Osteocyte (in vitro differentiated cells): ENCODE measurements at places on chromosomes 16 and 17.

DNA sequence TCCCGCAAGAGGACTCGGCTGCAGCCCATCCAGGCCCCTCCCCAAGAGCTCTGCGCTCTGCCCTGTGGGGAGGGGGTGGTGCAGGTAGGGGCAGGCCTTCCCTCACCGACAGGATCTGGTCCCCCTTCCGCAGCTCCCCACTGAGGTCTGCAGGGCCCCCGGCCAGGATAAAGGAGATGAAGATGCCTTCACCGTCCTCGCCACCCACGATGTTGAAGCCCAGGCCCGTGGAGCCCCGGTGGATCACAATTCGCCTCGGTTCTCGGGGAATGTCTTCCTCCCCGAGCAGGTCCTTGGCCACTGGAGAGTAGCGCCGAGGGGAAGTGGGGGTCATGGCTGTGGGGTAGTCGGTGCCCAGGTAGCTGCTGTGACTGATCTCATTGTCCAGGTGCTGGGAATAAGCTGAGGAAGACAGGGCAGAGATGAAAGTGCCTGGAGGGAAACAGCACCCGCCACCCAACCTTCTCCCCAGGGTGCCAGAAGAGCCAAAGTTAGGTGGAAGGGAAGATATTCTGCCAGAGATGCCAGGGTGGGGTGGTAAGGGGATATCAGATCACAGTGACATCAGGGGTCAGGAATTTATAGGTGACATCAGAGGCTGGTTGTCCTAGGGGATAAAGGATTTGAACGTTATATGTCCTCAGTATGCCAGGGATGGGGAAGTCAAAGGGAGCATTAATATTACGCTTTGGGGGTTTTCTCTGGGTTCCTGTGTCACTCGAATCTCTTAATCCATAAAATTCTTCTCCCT lies 17.7 kb upstream of the ASGR1 start:
- no peak overlapping the region for H3K27ac ChIP-seq
- DNase-seq, result no peak
- H3K4me1 ChIP-seq, result no peaks in the 10 kb centered on the region
- no peak overlapping the region for H3K4me3 ChIP-seq
- no peaks in the 10 kb centered on the region for H3K27me3 ChIP-seq
- H3K36me3 ChIP-seq, result peaks cover 21% of the 10 kb centered on the region

GRCh38 chr17:30376621-30377452 lies 1.9 kb upstream of the CPD start:
- DNase-seq, result no peak
- peak overlapping the region; percentile 11 for H3K4me3 ChIP-seq
- peaks cover 16% of the 10 kb centered on the region for H3K27me3 ChIP-seq
- no peaks in the 10 kb centered on the region for H3K36me3 ChIP-seq
- peak overlapping the region; percentile 69 for H3K27ac ChIP-seq

GRCh38 chr17:29713626-29714025 lies 90.9 kb upstream of the CORO6 start:
- H3K4me3 ChIP-seq, result no peak overlapping the region
- DNase-seq, result no peak
- no peaks in the 10 kb centered on the region for H3K27me3 ChIP-seq
- peaks cover 24% of the 10 kb centered on the region for H3K4me1 ChIP-seq

DNA sequence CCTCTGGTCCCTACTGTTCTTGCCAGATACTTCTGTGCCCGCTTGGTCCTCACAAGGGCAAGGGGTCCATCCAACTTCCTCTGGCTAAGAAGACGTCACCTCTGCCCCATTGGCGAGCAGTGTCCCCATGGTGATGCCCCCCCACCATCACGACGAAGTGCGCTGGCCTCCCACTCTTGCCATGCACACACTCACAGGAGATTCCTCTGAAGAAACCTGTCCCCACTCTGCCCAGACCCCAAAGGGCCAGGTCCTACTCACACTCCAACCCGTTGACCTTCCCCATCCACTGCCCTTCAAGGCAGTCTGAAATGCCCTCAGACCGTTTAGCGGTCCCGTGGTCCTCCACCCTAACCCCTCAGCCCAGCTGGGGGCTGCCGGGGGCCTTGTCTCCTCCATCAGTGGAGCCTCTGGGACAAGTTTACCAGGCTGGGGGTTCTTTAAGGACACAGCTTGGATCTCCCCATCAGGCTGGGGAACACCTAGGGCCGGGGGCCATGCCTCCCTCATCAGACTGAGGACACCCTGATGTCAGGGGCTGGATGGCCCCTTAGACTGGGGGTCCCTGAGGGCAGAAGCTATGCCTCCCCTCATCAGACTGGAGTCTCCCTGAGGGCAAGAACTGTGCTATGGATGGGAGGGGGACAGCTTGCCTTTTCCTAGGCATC lies 6.5 kb downstream of the NXPH3 start:
- H3K36me3 ChIP-seq, result no peaks in the 10 kb centered on the region
- no peak for DNase-seq
- no peaks in the 10 kb centered on the region for H3K27me3 ChIP-seq
- peaks cover 6% of the 10 kb centered on the region for H3K4me1 ChIP-seq
- H3K4me3 ChIP-seq, result no peak overlapping the region
- H3K27ac ChIP-seq, result no peak overlapping the region

DNA sequence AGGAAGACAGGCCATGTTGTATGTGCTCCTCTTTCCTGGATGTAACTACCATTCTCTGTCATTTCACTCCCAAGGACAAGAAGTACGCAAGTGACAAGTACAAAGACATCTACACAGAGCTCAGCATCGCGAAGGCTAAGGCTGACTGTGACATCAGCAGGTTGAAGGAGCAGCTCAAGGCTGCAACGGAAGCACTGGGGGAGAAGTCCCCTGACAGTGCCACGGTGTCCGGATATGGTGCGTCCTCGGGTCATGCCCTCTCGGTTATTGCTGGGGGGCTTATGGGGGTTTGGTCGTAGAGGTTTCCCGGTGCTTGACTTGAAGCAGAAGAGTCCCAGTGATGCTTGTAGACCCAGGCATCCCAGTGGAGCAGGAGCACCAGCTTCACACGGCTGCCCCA lies 29.0 kb downstream of the PLD6 start:
- peaks cover 19% of the 10 kb centered on the region for H3K4me1 ChIP-seq
- no peak for DNase-seq
- no peaks in the 10 kb centered on the region for H3K27me3 ChIP-seq
- H3K27ac ChIP-seq, result no peak overlapping the region

GRCh38 chr17:19013806-19014627 lies 9.5 kb upstream of the FAM83G start:
- no peak overlapping the region for H3K4me3 ChIP-seq
- DNase-seq, result no peak
- no peak overlapping the region for H3K27ac ChIP-seq
- H3K36me3 ChIP-seq, result no peaks in the 10 kb centered on the region
- H3K27me3 ChIP-seq, result no peaks in the 10 kb centered on the region
- H3K4me1 ChIP-seq, result no peaks in the 10 kb centered on the region

DNA sequence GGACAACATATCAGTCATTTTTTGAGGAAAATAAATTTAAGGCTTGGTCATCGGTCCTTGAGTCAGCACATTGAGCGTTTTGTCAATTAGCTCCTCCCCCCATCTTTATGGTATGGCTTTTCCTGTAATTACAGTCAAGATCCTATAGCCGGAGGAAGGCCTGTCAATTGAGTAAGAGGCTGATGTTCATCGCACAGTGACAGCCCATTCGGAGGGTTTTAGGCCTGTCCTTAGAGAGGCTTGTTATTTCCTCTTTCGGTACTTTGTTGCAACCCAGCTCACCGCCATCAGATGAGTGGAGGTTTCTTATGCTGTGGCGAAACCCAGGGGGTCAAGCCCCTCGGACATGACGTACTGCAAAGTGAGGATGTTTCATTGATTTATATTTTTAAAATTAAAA lies 395.2 kb downstream of the WWOX start:
- H3K4me1 ChIP-seq, result no peaks in the 10 kb centered on the region
- H3K27ac ChIP-seq, result no peak overlapping the region
- no peak overlapping the region for H3K4me3 ChIP-seq
- no peaks in the 10 kb centered on the region for H3K27me3 ChIP-seq
- no peaks in the 10 kb centered on the region for H3K36me3 ChIP-seq

DNA sequence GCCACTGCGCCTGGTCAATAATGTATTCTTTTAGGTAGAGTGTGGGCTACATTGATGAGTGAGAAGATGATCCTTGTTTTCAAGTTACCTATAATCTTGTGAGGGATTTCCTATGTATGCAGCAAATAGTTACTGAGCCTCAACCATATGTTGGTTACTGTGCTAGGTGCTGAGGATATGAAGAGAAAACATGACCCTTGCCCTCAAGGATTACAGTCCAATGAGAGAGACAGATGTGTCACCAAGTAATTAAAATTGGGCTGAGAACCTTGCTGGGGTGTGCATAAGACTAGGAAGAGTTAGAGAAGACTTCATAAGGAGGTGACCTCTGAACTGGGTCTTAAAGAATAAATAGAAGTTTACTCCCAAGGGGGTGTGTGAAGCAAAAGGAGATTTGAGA lies 7.4 kb downstream of the POLR2A start:
- no peak for DNase-seq
- peaks cover 28% of the 10 kb centered on the region for H3K36me3 ChIP-seq
- H3K4me3 ChIP-seq, result no peak overlapping the region
- H3K4me1 ChIP-seq, result peaks cover 42% of the 10 kb centered on the region

- DNase-seq, result no peak
- H3K36me3 ChIP-seq, result no peaks in the 10 kb centered on the region
- H3K4me3 ChIP-seq, result no peak overlapping the region
- H3K27ac ChIP-seq, result no peak overlapping the region
- no peaks in the 10 kb centered on the region for H3K4me1 ChIP-seq
- peaks cover 42% of the 10 kb centered on the region for H3K27me3 ChIP-seq
These were observed 31.6 kb downstream of the HOXB1 start for GRCh38 chr17:48499248-48499647.

DNA sequence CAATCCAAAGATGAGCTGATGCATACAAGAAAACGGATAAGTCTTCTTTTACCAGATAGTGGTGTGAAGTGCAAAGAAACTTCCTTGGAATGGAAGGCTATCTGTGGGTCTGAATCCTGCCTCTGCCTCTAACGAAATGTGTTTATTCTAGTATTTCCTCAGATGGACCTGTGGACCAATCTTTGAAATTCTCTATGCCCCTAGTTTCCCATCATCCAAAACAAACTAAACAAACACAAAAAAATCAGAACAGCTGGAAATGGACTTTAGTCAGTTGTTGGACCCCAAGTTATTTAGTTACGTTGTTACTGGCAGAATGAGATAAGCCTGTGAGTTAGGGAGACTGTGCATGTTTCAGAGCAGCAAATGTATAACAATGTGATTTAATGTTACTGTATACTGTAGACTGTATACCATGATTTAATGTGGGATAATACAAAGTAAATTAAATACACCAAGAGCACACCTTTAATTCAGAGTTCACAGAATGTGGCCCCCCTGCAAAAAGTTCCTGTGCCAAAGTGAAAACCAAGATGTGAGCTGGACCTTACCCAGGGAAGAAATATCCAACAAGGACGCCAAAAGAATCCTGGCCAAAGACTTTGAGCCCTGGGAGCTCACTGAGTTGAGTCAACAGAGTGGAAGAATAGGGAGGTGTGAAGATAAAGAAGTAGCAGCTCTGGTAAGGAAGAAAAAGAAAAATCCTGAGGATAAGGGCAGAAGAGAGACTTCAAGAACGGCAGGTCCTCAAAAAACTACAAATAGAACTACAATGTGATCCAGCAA lies 255.2 kb downstream of the CNTNAP4 start:
- H3K4me3 ChIP-seq, result no peak overlapping the region
- no peaks in the 10 kb centered on the region for H3K27me3 ChIP-seq
- no peaks in the 10 kb centered on the region for H3K36me3 ChIP-seq
- no peak overlapping the region for H3K27ac ChIP-seq
- no peaks in the 10 kb centered on the region for H3K4me1 ChIP-seq

DNA sequence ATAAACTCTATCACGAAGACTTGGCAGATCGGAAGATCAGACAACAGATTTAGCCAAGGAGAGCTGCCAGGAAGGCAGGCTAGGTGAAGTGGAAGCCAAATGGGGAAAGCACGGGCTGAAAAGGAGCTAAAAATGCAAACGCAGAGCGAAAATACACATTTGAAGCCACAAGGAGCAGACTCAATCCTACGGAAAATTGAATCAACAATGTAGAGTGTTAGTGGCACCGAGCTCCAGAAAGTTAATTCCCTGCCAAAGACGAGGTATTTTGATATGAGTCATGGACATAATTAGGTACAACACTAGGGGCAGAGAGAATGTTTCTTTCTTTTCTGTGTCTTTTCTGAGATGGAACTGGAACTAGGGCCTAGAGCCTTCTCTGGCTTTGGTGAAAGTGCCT lies 20.7 kb downstream of the GSG1L start:
- H3K36me3 ChIP-seq, result no peaks in the 10 kb centered on the region
- no peak overlapping the region for H3K27ac ChIP-seq
- no peak overlapping the region for H3K4me3 ChIP-seq
- peaks cover 6% of the 10 kb centered on the region for H3K27me3 ChIP-seq
- no peaks in the 10 kb centered on the region for H3K4me1 ChIP-seq

DNA sequence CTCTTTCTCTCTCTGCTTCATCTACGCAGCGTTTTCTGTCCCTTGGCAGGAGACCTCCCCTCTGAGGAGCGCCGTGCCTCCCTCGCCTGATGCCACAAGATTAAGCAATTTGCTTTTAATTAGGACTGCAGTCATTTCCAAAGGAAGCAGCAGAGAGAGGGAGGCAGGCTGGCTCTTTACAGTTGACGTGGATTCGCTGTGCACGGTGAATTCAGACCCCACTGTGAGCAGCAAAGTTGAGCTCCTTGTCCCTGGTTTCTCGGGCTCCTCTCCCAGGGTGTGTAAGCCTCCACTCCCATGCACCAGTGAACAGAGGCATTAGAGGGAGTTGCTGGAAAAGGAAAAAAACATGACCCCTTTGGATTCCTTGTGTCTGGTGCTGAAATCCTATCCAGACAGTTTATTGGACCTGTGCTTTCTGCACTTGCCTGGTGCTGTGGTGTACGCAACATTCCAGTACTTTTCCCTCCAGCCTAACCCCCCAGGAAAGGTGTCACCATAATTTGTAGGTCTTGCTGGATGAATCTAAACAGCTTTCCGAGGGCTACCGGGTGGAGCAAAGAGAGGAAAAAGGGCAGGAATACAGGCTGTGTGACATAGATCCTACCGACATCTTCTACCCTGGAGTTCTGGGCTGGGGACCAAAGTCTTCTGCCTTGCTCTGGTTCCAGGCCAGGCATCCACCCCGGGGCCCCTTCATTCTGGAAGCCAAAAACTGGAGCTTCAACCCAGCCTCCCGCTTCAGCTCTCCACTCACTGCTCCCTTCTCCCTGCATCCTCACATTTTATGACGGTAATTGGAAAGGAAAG lies 171.0 kb downstream of the MAF start:
- H3K4me3 ChIP-seq, result no peak overlapping the region
- H3K27ac ChIP-seq, result no peak overlapping the region
- DNase-seq, result no peak

GRCh38 chr17:63290784-63291183 lies 155.3 kb downstream of the CYB561 start:
- no peak overlapping the region for H3K27ac ChIP-seq
- peaks cover 32% of the 10 kb centered on the region for H3K4me1 ChIP-seq
- DNase-seq, result no peak
- no peaks in the 10 kb centered on the region for H3K27me3 ChIP-seq
- H3K36me3 ChIP-seq, result peaks cover 10% of the 10 kb centered on the region

- H3K27ac ChIP-seq, result peak overlapping the region; percentile 81
- H3K36me3 ChIP-seq, result no peaks in the 10 kb centered on the region
- no peak for DNase-seq
- H3K4me3 ChIP-seq, result peak overlapping the region; percentile 69
- peaks cover 72% of the 10 kb centered on the region for H3K4me1 ChIP-seq
- H3K27me3 ChIP-seq, result no peaks in the 10 kb centered on the region
These were observed 543 bp downstream of the ARHGAP23 start for GRCh38 chr17:38428643-38429371.
